Activated effector memory CD4-positive, alpha-beta T cell treated with Interleukin-2 at 50 U/mL for 16 hours (primary cell): ENCODE measurements at places on chromosomes 13 and 19.

DNA sequence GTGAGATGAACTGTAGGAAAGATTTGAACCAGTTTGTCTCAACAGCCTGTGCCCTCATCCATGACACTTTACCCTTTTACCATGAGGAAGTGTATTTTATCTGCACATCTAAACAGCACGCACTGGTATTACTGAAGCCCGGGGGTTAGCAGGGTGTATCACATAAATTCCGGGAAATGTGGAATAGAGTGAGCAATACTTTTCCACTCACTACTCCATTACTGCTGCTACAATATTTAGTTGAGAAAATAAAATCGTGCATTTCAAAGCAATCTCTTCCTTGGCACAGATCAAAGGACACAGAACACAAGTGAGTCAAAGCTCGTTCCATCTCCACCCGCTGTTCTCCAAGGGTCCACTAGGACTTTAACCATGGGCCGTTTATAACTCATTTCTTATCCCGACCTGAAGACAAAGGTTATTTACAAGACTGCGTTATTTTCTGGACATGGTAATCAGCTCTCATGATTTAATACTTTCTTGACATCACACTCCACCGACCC lies 35.2 kb downstream of the STK24 start:
- DNase-seq = no peak

DNA sequence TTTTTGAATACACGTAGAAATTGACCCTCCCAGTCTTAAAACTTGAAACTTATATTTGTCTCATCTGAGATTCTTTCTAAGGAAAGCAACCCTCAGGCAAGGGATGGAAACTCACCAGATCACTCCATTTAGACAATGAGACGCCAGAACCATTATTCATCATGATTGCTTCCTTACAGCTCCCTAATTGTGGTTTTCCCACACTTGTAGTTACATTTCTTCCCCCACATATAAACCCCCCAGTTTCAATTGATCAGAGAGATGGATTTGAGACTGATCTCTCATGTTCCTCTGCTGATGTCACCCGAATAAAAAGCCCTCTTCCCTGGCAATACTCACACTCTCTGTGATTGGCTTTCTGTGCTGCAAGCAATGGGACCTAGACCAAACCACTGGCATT lies 197.9 kb upstream of the STARD13 start:
- DNase-seq = no peak

- no peak for DNase-seq
These were observed 39.9 kb downstream of the TGDS start for GRCh38 chr13:94556041-94556440.

GRCh38 chr19:48740164-48740972 lies at the start of gene RASIP1:
Gene RASIP1 (minus strand): TSS chr19:48740610. CDS start chr19:48740282, 328 bp downstream.
- DNase-seq = no peak

- no peak for DNase-seq
These were observed 129.5 kb downstream of the CYSLTR2 start for GRCh38 chr13:48783181-48783630.

- DNase-seq = no peak
These were observed 29.2 kb downstream of the GAS6 start for GRCh38 chr13:113834496-113835200.

- DNase-seq = peak; percentile 31
These were observed 1.7 kb downstream of the PRR12 start for GRCh38 chr19:49592486-49593232.

GRCh38 chr13:67229481-67230403 lies at the start of gene PCDH9:
Gene PCDH9 (minus strand): TSS chr13:67230336. CDS start chr13:67228440, 1,896 bp downstream.
- no peak for DNase-seq

DNA sequence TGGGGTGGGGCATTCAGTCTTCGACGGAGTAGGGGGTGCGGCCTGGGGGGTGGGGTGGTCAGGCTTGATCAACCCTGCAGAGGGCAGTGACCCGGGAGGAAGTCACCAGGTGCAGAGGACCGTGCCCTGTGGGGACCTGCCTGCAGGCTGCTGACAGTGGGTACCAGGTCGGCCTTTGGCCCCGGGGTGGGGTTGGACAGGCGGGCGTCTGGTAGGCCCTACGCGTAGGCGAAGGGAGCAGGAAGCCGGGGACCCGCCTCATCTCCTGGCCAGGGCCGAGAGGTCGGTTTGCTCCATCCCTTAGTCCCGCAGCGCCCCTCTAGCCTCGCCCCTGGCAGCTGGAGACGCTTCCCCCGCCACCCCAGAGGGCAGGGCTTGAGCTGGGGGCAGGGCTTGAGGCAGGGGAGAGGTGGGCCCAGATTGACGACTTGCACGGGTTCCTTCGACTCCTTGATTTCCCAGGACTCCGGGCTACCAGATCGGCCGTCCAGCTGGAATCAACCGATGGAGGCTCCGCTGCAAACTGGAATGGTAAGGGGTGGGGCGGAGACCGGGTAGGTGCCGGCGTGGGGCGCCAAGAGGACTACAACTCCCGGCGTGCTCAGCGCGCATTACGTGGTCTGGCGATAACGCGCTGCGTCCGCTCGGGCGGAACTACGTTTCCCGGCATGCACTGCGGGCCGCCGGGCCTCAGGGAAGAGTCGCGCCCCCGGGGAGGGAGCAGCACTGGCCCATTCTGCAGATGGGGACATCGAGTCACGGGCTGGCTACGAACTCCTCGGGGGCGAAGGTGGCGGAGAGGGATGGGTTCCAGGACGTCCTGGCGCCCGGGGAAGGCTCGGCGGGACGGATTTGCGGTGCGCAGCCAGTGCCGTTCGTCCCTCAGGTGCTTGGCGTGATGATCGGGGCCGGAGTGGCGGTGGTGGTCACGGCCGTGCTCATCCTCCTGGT lies at the start of gene PNPLA6:
Gene PNPLA6, plus strand, starts transcription at position 671 of the 951 bp plus-strand sequence. Its CDS starts 72 bp downstream, at position 743.
- DNase-seq = peak; percentile 91

GRCh38 chr13:109747524-109747923 lies 38.9 kb downstream of the IRS2 start:
- DNase-seq = no peak

DNA sequence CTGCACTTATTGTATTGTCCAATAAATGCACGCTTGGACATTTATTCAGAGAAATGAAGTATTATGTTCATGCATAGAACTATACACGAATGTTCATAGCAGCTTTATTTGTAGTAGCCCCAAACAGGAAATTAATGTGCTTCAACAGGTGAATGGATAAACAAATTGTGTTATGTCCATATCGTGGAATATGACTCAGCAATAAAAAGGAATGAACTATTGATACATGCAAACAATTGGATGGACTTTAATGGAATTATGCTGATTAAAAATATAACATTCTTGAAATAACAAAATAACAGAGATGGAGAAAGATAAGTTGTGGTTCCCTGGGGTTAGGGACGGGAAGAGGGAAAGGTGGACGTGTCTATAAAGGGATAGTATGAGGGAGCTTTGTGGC lies 65.9 kb downstream of the GPC5 start:
- no peak for DNase-seq

DNA sequence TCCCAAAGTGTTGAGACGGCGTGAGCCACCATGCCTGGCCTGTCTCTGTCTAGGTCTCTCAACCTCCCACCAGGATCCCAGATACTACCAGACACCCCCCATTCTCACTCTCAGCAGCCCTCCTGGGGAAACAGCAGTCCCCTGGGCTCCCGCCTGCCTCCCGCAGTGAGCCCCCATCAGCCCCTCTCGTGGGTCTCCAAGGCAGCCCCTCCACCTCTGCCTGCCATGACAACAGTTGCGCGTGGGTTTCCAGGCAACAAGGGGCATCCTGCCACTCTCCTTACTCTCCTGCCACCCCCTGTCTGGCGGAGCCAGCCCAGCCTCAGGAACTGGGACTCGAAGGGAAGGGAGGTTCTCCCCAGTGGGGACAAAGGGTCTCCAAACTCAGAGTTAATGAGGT lies 5.2 kb downstream of the LRRC4B start:
- DNase-seq = no peak

- no peak for DNase-seq
These were observed 106.9 kb downstream of the POSTN start for GRCh38 chr13:37491661-37492060.
